ENCODE measurements at places on chromosomes 5 and 9.

GRCh38 chr5:29460971-29461559, 1732.4 kb upstream of the CDH6 start:
- no peak for DNase-seq

DNA sequence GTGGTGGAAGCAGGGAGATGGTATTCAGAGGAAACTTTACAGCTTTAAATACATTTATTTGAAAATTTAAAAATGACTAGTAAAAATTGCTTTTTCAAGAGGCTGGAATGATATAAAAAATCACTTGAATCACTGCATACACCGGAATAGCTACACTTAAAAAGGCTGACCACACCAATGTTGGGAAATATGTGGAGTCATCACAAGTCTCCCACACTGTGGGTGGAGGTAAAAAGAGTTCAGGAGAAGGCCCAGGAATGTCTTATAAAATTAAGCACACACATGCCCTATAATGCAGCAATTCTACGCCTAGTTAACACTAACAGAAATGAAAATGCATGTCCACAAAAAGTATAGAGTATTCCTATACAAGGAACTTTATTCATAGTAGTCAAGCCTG, 198.1 kb downstream of the ROR2 start:
- DNase-seq = no peak

GRCh38 chr9:135081264-135081660, 6.2 kb upstream of the OLFM1 start:
- DNase-seq = no peak

DNA sequence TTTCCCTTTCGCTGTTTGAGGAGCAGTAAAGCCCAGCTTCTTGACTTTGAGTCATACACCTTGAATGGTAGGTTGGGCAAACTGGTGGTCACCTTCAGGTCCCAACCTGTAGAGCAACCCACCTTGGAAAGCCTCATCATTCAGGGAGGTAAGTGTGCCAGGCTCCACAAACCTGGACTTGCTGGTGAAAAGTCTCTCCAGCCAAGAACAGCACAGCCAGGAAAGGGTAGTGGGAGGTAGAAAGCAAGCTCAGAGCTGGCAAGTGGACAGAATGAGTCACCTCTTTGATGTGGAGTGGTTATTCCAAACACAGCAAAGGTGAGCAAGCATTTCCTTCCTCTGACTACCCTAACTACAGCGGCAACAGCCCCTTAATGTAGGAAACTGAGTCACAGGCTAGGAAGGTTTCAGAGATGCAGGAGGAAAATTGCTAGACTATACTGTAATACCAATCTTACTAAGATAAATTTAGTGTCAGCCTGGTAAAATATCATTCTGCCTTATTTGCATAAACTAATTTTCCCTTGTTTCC, 117.5 kb upstream of the MTAP start:
- DNase-seq = no peak

DNA sequence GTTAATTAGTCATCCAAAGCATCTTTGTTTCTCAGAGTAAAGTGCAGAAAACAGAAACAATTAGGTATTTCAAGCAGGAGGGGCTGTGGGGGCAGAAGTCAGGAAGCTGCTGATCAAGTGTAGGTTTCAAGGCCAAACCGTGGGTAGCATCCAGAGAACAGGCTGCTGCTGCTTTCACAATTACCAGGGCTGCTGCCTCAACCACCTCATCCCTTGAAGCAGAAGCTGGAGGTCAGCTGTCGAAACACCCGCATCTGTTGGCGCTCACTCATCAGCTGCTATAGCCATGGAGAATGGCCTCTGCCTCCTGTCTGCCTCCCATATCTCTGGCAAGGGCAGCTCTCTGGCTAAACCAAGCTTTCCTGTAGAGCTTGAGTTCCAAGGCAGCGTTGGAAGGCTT, 122.9 kb upstream of the OSMR start:
- no peak for DNase-seq
